Amygdala (tissue), 56 donors: ENCODE measurements at places on chromosomes 7 and 10.

DNA sequence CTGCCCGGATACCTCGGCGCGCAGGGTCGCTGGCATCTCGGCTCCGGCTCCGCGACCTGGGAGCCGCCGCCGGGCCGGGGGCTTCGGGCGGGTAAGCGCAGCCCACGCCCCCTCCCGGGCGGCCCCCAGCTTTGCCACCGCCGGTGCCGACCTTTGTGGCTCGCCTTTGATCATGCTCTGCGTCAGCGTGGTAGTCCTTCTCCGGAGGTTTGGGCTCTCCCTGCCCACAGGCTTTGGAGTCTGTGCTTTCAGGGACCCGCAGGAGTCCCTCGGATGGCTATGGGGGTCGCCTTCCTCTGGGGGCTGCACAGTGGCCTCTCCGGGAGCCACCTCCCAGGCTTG, 7.3 kb downstream of the ATP6V1F start:
- no peak for DNase-seq

GRCh38 chr10:5691786-5692185, 7.1 kb downstream of the TASOR2 start:
- DNase-seq, result no peak

DNA sequence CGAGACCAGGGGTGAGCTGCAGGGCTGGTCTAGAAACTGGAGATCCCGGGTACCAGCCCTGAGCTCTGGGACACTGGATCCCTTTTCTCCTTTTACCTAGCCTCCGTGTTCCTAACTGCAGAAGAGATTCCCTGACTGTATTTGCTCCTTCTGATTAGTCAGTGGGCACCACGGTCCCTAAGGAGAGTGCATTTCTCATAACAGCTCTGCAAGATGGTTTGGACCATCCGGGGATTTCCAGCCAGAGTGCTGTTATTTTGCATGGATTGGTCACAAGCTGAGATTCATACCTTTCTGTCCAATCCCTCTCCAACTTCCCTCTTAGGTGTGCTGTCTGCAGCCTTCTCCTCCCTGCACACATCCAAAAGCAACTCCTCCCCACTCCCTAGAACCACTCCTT, 122.6 kb downstream of the MYL10 start:
- no peak for DNase-seq

- no peak for DNase-seq
Observed at GRCh38 chr7:91068136-91068795, 196.0 kb upstream of the FZD1 start.

GRCh38 chr10:84685047-84685660, 356.8 kb downstream of the CCSER2 start:
- no peak for DNase-seq

DNA sequence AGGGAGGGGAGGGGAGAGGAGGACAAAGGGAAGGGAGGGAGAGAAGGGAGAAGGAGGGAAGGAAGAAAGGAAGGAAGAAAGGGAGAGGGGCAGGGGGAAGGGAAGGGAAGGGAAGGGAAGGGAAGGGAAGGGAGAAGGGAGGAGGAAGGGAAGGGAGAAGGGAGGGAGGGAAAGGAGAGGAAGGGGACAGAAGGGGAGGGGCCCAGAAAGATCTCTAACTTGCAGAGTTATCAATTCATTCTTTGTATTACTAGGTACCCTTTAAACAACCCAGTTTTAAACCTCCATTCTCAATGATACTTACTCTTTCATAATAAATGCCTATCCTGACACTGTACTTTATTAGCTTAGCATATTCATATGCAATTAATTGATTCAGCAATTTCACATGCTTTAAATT, 192.0 kb downstream of the ELMO1 start:
- no peak for DNase-seq

- DNase-seq, result no peak
Observed at GRCh38 chr10:95355301-95355700, 64.5 kb upstream of the PDLIM1 start.

DNA sequence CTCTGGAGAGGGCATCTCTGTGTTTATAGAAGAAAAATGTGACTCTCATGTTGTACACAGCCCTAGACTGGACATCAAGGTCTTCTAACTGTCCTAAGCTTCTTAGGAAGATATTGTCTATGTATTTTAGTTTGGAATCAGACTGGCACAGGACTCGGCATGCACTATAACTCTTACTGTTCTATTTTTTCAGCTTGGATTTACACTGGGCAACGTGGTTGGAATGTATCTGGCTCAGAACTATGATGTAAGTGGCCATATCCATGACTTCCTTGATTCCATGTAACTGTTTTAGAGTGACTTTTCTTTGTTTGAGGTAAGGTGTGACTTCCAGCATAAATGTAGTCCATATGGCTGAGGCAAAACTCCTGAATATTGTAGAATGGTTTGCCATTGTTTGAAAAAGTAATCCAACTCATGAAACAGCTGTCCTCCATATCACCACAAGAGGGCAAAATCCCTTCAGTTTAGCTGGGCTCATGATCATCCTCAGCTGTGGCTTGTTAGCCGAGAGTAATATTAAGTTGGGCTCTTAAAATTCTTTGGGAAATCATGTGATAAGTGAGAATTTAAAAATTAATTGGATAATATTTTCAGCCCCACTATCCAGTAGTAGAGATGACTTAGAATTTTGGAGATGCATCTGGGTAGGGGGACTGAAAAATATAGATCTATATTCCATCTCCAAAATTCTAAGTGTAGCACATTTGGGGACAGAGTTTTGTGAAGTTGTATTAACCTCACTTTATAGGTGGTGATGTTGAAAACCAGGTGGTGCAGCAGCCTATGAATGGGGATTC, 10.4 kb downstream of the STMP1 start:
- DNase-seq, result no peak

DNA sequence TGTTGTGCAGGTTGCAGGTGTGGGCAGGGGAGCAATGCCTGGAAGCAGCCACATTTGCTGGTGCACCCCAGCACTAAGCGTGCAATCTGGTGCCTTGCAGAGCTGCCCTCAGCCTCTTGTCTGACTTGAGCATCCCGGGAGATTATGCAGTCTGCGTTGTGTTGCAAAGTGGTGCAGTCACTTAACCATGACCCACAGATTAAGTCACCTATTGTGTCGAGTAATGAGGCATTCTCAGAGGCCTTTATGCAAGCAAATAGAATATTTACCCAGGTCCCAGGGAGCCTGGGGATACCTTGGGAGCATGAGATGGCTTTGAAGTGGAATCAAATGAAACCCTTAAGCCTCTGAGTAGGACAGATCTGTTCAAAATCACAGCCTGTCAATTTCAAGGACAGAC, 529.0 kb downstream of the TYW1 start:
- DNase-seq, result no peak
